Right renal pelvis (tissue), 4 donors: ENCODE measurements at places on chromosomes 11 and 22. TPM values are rescaled to one million over a fixed set of nuclear protein-coding genes. Genes with fewer than 3 reads are reported as not detected.
A peak's percentile ranks its signal among the peaks of the same experiment; 100 is the strongest.

GRCh38 chr11:10648871-10649270 is 44.7 kb downstream of the IRAG1 start:
- no peak for DNase-seq

DNA sequence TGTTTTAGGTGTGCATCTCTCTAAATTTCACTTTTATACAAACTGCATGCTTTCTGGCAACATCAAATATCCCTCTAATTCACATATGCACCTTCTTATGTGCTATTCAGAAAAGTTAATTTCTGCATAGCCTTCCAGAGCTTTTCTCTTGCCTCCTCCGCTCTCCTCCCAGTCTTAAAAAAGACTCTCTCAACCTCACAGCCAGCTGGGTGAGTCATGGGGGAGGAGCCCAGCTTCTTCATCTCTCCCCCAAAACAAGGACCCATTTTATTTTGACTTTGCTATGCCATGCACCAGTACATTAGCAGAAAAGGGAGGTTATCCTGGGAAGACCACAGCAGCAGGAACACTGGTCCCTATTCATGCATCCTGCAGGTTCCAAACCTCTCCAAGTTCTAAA is 234.4 kb downstream of the KCNA4 start:
- DNase-seq = no peak

DNA sequence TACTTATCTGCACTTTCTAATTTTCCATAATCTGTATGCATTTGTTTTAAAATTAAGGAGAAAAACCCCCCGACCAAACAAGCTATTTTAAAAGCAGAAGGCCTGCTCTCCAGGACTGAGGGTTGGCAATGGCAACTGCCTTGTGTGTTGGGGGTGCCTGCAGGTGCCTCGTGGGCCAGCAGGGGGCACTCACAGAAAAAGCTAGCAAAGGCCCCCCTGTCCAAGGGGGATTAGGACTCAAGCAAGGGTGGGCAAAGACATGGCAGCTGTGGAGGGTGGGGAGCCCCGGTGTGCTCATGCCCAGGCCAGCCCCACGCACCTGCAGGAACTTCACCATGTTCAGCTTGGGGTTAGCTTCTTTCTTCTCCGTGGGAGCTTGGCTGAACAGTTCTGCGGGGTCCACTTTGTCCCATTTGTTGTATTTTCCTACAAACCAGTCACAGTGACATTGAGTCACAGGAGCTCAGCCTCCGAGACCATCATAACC is 10.3 kb downstream of the TOP3B start:
- no peak for DNase-seq

DNA sequence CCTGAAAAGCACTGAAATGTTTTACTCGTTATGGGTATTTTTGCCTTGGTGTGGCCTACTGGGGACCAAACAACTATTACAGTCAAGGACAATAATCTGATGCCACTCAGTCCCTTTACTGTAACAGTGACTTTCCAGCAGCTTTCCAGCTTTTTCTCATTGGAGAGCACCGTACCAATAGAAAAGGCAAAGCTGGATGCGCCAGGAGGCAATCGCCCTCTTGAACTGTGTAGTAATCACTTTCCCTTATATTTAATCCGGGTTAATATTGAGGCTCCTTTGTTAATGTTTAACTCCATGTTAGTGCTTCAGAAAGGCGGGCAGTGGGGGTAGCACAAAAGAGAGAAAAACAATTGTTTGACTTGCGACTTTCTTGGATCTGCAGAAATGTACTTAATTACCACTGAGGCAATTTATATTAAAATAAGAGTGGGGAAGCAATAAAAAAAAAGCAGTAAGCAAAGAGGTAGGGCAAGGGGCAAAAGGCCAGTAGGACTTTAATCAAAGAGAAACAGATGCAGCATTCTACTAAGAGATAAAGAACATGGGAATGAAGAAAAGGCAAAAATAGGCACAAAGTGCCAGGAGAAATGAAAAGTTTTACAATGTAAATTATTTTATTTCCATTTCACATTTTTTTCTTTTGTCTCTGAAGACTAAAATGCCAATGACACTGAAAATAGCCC is 81.6 kb downstream of the LRRC4C start:
- DNase-seq = no peak

- no peak for DNase-seq
Observed at GRCh38 chr11:128187835-128188234, 399.5 kb downstream of the ETS1 start.

DNA sequence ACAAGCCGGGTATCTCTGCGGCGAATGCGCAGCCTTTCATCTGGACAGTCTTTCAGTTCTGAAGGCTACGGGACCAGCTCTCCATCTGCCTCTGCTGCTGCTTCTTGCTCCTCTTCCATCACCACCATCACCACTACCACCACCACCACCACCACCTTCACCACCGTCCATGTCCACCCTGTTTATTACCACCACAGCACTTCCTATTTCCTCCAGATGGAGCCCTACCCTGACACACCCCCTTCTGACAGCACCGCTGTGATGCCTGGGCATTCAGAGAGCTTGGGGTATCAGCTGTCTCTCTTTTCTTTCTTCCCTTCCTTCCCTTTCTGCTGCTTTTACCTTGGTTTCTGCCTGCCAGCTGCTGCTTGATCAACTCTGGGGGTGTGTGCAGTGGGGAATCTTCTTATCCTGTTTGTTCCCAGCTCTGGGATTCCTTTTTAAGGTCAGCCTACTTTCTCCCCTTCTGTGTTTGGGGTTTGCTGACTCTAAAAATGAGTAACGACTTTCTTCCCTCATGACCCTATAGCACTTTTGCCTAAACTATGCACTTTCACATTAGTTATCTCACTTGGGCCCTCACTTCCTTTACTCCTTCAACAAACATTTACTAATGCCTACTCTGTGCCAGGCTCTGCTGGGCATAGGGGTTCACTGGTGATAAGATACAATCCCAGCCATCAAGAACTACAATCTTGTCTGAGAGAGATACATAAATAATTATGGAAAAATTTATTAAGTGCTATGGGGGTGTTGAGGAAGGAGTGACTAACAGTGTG is 7.8 kb upstream of the RRM1 start:
- no peak for DNase-seq

- no peak for DNase-seq
Observed at GRCh38 chr11:111796696-111797095, 30.5 kb upstream of the PPP2R1B start.

GRCh38 chr11:843818-844692 is 1.4 kb downstream of the TSPAN4 start:
- no peak for DNase-seq

GRCh38 chr11:65572356-65573051 is at the start of gene FAM89B:
TSS of gene FAM89B (plus strand) at chr11:65572538. CDS start at chr11:65572670, 132 bp downstream.
- no peak for DNase-seq

DNA sequence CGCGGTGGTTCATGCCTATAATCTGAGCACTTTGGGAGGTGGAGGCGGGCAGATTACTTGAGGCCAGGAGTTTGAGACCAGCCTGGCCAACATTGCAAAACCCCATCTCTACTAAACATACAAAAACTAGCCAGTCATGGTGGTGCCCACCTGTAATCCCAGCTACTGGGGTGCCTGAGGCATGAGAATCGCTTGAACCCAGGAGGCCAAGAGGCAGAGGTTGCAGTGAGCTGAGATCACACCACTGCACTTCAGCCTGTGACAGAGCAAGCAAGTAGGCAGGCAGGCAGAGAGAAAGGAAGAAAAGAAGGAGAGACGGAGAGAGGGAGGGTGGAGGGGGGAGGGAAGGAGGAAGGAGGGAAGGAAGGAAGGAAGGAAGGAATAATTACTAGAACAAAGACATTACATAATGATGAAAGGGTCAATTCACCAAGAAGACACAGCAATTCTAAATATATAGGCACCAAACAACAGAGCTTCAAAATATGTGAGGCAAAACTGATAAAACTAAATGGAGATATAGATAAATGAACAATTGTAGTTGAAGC is 13.8 kb upstream of the CLDN5 start:
- DNase-seq = no peak

DNA sequence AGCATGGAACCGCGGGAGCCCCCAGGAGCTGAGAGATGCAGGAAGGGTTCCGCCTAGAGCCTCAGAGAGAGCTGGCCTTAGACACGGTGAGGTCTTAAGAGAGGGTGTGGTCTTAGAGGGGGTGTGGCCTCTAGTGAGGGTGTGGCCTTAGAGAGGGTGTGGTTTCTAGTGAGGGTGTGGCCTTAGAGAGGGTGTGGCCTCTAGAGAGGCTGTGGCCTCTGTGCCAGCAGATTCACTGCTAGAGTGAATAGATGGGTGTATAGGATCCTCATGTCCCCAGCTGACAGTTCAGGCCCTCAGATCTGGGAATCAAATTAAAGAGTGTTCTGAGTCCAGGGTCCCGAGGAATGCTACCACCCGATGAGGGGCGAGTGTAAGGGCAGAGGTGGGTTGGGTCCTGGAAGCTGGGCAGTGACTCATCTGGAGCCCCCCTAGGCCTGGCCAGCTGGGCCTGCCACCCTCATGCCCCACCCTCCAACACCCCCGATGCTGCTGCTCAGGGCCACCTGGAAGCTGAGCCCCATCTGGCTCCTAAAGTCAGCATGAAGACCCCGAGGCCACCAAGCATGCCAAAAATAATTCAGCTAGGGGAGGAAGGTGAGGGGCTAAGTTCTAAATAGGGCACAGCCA is 49.5 kb downstream of the IGF2 start:
- no peak for DNase-seq

- no peak for DNase-seq
Observed at GRCh38 chr11:119472186-119472855, 49.3 kb upstream of the THY1 start.

DNA sequence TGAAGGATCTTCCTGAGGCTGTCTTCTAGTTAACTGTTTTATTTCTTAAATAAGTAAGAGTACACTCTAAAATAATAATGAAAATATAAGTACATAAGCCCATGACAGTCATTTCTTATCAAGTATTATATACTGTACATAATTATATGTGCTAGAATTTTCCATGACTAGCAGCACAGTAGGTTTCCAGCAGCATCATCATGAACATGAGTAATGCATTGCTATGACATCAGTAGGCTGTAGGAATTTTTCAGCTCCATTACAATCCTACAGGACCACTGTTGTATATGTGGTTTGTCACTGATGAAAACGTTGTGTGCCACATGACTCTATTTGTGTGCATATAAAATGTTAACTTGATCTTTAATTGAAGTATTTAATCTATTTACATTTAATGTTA is 22.0 kb downstream of the ZNF202 start:
- DNase-seq = no peak

DNA sequence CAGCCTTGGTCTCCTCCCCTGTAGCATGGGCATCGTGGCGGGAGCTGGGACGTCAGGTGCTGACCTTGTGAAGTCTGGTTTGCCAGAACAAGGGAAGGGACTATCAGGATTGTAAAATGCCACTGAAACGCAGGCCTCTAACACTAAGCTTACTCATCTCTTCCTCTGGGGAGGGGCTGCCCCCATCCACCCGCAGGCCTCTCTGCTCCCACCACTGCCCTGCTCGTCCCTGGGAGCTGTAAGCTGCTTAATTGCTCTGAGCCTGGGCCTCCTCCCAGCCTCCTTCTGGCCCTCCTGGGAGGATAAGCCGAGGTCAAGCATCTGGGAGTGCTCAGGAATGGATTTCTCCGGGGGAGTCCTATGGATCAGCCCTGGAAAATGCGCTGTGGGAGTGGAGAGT is 8.4 kb downstream of the SHISAL1 start:
- no peak for DNase-seq

DNA sequence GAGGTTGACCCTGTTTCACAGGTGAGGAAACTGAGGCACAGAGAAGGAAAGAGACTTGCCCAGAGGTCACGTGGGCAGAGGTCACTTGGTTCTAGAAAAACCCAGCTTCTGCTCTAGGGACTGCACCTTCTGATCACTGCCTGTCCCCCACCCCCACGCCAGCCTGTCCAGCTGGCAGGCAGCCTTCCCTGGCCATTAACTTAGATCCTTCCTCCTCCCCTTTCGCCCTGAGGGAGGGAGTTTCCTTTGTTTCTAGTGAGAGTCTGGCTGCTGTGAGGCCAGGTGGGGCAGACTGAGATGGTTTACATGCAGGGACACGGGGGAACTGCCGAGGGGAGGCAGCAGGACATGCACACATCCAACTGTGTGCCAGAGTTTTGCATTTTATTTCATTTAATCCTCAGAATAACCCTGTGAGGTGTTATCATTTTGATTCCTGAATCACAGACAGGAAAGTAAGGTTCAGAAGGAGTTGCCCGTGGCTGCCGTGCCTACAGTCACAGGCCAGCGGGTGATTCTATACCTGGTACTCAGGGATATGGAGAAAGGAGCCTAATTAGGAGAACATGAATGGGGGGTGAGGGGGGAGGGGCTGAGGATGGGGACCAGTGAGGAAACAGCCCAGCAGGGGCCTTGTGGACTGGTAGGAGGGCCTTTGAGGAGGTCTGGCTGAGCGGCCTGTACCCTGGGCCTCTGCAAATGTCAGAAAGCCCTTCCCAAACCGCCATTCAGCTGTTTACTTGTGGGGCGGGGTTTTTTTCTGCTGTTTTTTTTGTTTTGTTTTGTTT is 3.4 kb downstream of the FAM83F start:
- peak; percentile 73 for DNase-seq

DNA sequence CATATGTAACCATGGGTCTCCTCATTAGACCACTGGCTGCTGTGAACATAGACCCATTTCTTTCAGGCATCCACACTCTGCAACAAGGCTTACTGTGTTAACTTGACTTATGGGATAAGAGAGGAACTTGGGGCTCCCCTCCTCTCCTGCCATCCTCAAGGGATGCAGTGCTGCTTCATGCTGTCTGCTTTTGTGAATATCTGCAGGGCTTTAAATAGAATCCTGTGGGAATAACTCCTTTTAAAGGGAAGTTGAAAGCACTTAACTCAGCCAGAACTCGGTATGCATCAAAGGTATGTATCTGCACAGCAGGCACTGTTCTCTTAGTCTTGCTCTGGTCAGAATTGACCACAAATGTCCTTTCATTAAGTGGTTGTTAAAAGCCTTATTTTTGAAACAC is 222.5 kb upstream of the KIRREL3 start:
- DNase-seq = no peak

GRCh38 chr11:16217631-16218030 is 138.7 kb downstream of the SOX6 start:
- DNase-seq = no peak

PUS3 gene
- polyA plus RNA-seq = 15.7 TPM

JAML gene
- polyA plus RNA-seq = 2.6 TPM

DENND6B gene
- polyA plus RNA-seq = 17.9 TPM

OR4C6 gene
- polyA plus RNA-seq = not detected

VWA5A gene
- 12.8 TPM for polyA plus RNA-seq

CD6 gene
- 1.6 TPM for polyA plus RNA-seq

TTC36 gene
- polyA plus RNA-seq = 1.5 TPM

ANO9 gene
- 12.7 TPM for polyA plus RNA-seq

CYTH4 gene
- 5.6 TPM for polyA plus RNA-seq

DUSP8 gene
- polyA plus RNA-seq = 4.7 TPM
